ENCODE measurements at places on chromosomes 6 and 20.

- no peak for DNase-seq
These were observed 102.5 kb downstream of the RFX6 start for GRCh38 chr6:116979560-116979959.

- no peak for DNase-seq
These were observed 57.8 kb upstream of the C20orf144 start for GRCh38 chr20:33604084-33604990.

- DNase-seq: no peak
These were observed 28.5 kb upstream of the SCUBE3 start for GRCh38 chr6:35185302-35185681.

DNA sequence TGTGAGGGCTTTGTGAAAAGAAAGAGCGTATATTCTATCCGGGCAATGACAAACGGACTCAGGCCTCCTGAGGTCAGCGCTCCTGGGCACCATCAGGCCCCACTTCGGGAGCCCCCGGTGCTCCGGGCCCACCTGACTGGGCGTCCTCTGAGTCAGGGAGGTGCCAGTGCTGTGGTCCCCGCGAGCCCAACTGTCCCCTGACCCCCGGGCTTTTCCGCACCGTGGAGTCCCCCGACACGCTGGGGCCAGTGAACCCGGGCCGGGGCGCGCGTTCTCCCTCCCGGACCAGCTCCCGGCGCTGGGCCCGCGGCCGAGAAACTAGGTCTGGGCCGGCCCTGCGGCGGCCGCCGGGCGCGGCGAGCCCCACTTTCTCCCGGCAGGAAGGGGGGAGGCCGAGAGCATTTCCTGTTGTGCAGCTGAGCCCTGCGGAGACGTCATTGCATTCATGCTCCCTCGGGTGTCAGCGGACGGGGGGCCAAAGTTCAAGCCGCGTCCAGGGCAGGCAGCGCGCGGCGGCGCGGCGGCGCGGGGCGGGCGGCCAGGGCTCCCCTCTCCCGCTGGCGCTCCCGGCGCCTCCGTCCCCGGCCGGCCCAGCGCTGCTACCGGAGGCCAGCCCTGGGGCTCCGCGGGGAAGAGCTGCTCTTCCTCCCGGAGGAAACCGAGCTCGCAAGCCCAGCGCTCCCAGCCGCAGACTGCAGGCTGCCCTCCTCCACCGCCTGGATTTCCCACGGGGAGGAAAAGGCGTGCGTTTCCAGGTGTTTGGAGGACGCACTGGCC is 18.3 kb downstream of the HIVEP2 start:
- no peak for DNase-seq

- DNase-seq: no peak
These were observed 14.0 kb downstream of the TFEB start for GRCh38 chr6:41721414-41721813.

- DNase-seq: no peak
These were observed 661.6 kb downstream of the DHX35 start for GRCh38 chr20:39623584-39624234.
